Psoas muscle (tissue), 8 donors: ENCODE measurements at places on chromosomes 4 and X.

DNA sequence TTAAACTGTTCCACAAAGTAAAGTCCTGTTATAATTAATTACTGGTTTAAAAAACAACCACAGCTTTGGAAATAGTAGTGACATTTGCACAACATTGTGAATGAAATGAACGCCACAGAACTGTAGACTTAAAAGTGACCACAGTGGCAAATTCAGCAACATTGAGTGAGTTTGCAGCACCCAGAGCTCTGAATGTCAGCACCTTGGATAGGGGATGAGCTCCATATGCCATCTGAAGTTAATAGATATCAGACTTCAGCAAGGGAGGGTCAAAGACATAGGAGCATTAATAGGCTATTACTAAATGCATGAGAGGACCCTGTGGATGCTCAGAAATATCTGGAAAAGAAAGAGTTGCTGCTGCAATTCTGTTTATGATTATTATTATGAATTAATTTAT, 55.3 kb upstream of the KCNIP4 start:
- no peaks in the 10 kb centered on the region for H3K36me3 ChIP-seq
- no peak overlapping the region for H3K4me3 ChIP-seq
- no peaks in the 10 kb centered on the region for H3K4me1 ChIP-seq
- no peak overlapping the region for H3K27ac ChIP-seq

- no peaks in the 10 kb centered on the region for H3K4me1 ChIP-seq
- no peaks in the 10 kb centered on the region for H3K36me3 ChIP-seq
- no peak for DNase-seq
- no peaks in the 10 kb centered on the region for H3K27me3 ChIP-seq
- H3K27ac ChIP-seq: no peak overlapping the region
Measured at GRCh38 chrX:153448556-153449367, 2.9 kb upstream of the TREX2 start.

DNA sequence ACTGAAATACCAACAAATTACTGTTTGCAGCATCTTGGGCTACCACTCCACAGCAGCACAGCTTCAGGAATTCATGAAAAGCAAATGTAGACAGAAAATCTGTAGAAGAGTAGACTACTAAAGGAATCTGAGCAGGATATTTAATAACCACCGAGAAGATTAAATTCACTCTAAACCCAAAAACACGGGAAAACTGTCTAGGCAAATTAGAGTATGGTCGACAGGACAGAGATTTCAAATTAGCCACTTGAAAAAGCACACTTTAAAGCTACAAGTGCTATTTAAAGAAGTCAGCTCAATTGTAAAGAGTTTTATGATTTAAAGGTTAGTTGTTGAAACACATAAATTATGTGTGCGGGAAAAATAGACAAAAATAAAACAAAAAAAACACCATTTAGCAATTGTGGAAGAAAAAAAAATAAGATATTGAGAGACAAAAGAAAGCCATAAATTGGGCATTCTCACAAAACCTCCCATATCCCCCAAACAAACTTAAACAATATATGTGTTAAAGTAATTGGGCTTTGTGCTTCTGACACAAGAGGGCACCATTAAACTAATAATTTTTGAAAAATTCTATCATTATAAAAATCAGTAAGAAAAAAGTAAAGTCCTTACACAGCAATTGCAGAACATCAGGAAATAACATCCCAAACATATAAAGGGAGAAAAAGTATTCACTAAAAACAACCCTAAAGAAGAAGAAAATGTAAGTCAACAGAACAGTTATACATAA, 880.8 kb downstream of the TECRL start:
- no peaks in the 10 kb centered on the region for H3K27me3 ChIP-seq
- no peak overlapping the region for H3K4me3 ChIP-seq
- no peak for DNase-seq
- no peaks in the 10 kb centered on the region for H3K36me3 ChIP-seq

- no peak overlapping the region for H3K27ac ChIP-seq
- no peaks in the 10 kb centered on the region for H3K36me3 ChIP-seq
- H3K4me1 ChIP-seq: no peaks in the 10 kb centered on the region
- no peak overlapping the region for H3K4me3 ChIP-seq
- DNase-seq: no peak
Measured at GRCh38 chr4:183332447-183332846, 10.2 kb upstream of the CLDN24 start.

DNA sequence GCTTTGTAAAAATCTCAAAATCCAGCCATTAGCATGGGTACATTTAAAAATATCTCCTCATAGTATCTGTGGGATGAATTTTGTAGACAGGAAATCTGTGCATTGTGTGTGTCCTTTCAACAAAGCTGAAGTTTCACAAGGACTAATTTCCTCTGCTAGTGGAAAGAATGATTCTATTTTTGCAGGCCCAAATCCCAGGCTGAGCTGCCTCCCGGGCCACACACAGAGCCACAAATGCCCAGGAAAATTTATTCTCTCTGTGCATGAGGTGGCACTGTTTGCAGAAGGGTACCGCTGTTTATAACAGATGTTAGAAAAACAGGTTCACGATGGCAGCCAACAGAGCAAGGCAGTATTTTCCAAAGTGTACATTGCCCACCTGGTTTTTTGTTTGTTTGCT, 11.0 kb upstream of the VCX3B start:
- no peaks in the 10 kb centered on the region for H3K4me1 ChIP-seq
- H3K4me3 ChIP-seq: no peak overlapping the region
- no peak overlapping the region for H3K27ac ChIP-seq
- H3K27me3 ChIP-seq: no peaks in the 10 kb centered on the region

- DNase-seq: no peak
- H3K27me3 ChIP-seq: peaks cover 3% of the 10 kb centered on the region
- no peaks in the 10 kb centered on the region for H3K36me3 ChIP-seq
Measured at GRCh38 chr4:121875652-121876051, 5.4 kb upstream of the BBS7 start.

DNA sequence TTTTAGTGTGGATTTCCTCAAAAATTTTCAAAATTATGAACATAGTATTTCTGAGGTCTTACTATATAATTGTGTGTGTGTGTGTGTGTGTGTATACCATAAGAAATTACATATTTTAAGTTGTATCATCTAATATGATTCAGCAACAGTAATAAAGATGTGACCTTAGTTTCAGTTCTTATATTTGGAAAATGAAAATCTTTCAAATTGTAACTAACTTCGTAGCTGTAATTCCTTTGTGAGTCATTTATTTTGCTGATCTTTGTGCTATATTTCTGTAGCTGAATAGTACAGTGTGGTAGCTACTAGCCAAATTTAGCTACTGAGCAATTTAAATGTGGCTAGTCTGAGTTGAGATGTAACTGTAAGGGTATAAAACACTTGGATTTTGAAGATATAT, 116.4 kb downstream of the RAP1GDS1 start:
- no peak for DNase-seq
- no peaks in the 10 kb centered on the region for H3K27me3 ChIP-seq
- no peaks in the 10 kb centered on the region for H3K36me3 ChIP-seq
- H3K4me3 ChIP-seq: no peak overlapping the region

- no peak for DNase-seq
- no peak overlapping the region for H3K4me3 ChIP-seq
- no peaks in the 10 kb centered on the region for H3K27me3 ChIP-seq
- no peaks in the 10 kb centered on the region for H3K4me1 ChIP-seq
Measured at GRCh38 chrX:84907324-84907968, 96.2 kb upstream of the APOOL start.

GRCh38 chr4:40462326-40462725, 127.2 kb downstream of the CHRNA9 start:
- H3K27me3 ChIP-seq: no peaks in the 10 kb centered on the region
- no peaks in the 10 kb centered on the region for H3K36me3 ChIP-seq
- no peak for DNase-seq
- no peaks in the 10 kb centered on the region for H3K4me1 ChIP-seq

GRCh38 chr4:126697748-126698147, 935.0 kb upstream of the INTU start:
- H3K27me3 ChIP-seq: no peaks in the 10 kb centered on the region
- no peaks in the 10 kb centered on the region for H3K4me1 ChIP-seq
- no peak for DNase-seq
- no peaks in the 10 kb centered on the region for H3K36me3 ChIP-seq

DNA sequence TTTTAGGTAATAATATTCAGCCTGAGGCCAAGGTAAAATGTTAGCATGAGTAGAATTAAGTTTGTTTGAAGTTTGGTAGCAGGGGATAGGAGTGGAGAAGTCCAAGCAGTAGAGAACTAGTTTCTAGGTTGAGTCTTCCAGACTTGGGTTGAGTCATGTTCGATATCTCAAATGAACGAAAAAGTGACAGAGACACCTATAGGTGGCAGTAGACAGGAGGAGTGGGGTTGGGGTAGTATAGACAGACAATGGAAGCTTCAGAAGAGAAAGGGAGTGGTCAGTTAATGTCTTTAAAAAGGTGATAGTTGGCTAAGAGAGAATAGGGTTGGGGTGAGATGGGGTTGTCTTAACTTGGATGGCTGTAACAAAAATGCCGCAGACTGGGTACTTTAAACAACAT, 58.7 kb upstream of the EMCN start:
- no peak for DNase-seq
- no peaks in the 10 kb centered on the region for H3K27me3 ChIP-seq
- no peaks in the 10 kb centered on the region for H3K36me3 ChIP-seq
- H3K4me3 ChIP-seq: no peak overlapping the region
- H3K27ac ChIP-seq: no peak overlapping the region

GRCh38 chrX:56498756-56499155, 64.7 kb upstream of the UBQLN2 start:
- no peaks in the 10 kb centered on the region for H3K4me1 ChIP-seq
- no peak overlapping the region for H3K4me3 ChIP-seq
- peaks cover 9% of the 10 kb centered on the region for H3K27me3 ChIP-seq

- no peaks in the 10 kb centered on the region for H3K4me1 ChIP-seq
- no peak overlapping the region for H3K27ac ChIP-seq
- no peak overlapping the region for H3K4me3 ChIP-seq
- H3K36me3 ChIP-seq: no peaks in the 10 kb centered on the region
- no peak for DNase-seq
Measured at GRCh38 chrX:133568109-133568508, 152.8 kb upstream of the GPC4 start.

DNA sequence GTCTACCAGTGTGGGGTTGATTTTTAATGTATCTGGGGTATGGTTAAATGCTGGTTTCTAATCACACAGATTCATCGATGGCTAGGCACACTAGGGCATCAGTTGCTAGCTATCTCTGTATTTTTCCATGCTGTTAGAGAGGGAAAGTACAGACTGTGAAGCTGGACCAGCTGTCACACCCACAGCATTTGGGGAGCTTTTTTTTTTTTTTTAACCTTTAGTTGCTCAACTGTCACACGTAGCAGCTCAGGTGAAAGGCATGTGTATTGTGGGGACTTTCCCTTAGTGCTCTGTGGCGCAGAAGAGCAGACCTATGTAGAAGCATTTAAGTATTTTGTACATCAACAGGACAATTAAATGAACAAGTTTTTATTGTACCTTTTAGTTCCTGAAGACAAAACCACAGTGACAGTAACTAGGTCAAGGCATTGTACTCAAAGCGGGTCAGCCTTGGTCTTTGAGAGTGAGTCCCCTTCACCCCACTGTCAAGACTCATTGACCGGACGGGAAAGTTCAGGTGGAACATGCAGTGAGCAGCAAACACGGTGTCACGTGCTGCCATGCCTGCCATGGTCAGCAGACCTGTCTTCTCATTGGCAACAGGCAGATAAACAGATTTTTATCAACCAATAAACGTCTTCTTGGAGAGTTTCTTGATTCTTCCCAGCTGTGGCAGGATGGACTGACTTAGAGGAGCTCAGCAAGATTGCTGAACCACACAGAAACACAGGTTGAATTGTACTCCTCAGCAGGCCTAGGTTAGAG, 65.3 kb downstream of the CASP3 start:
- H3K36me3 ChIP-seq: no peaks in the 10 kb centered on the region
- no peaks in the 10 kb centered on the region for H3K27me3 ChIP-seq
- H3K27ac ChIP-seq: no peak overlapping the region
- no peaks in the 10 kb centered on the region for H3K4me1 ChIP-seq

DNA sequence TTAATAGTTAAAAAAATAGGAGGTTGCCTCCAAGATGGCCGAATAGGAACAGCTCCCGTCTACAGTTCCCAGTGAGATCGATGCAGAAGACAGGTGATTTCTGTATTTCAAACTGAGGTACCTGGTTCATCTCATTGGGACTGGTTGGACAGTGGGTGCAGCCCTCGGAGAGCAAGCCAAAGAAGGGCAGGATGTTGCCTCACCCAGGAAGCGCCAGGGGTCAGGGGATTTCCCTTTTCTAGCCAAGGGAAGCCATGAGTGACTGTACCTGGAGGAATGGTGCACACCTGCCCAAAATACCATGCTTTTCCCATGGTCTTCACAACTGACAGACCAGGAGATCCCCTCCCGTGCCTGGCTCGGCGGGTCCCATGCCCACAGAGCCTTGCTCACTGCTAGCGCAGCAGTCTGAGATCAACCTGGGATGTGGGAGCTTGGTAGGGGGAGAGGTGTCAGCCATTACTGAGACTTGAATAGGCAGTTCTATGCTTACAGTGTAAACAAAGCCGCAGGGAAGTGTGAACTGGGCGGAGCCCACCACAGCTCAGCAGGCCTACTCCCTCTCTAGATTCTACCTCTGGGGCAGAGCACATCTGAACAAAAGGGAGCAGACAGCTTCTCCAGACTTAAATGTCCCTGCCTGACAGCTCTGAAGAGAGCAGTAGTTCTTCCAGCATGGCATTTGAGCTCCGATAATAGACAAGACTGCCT, 47.5 kb downstream of the PPA2 start:
- no peak overlapping the region for H3K4me3 ChIP-seq
- no peaks in the 10 kb centered on the region for H3K36me3 ChIP-seq
- H3K4me1 ChIP-seq: no peaks in the 10 kb centered on the region
- H3K27me3 ChIP-seq: no peaks in the 10 kb centered on the region
- H3K27ac ChIP-seq: no peak overlapping the region

- H3K27me3 ChIP-seq: no peaks in the 10 kb centered on the region
- no peak overlapping the region for H3K27ac ChIP-seq
- H3K4me3 ChIP-seq: no peak overlapping the region
- H3K36me3 ChIP-seq: no peaks in the 10 kb centered on the region
- DNase-seq: no peak
- H3K4me1 ChIP-seq: peaks cover 7% of the 10 kb centered on the region
Measured at GRCh38 chrX:45070116-45071007, 130.3 kb downstream of the DIPK2B start.

DNA sequence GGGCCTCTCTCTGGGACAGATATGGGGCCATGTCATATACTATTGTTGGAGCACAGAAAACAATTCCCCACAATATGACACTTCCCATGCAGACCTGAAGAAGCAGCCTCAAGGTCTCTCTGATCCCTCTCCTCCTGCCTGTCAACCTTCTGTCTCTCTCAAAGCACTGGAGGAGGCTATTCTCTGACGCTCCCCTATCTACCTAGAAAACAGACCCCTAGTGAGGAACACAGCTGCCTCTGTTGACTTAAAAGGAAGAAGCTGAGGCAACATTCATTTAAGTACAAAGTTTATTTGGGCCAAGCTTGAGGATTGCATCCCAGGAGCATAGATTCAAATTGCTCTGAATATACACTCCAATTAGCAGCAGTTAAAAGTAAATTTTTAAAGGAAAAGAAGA, 39.3 kb upstream of the NSG1 start:
- no peak overlapping the region for H3K27ac ChIP-seq
- no peaks in the 10 kb centered on the region for H3K4me1 ChIP-seq
- H3K4me3 ChIP-seq: no peak overlapping the region
- DNase-seq: no peak
- no peaks in the 10 kb centered on the region for H3K36me3 ChIP-seq
- H3K27me3 ChIP-seq: peaks cover 10% of the 10 kb centered on the region
